Stimulated activated CD8-positive, alpha-beta memory T cell treated with anti-CD3 and anti-CD28 coated beads, Interleukin-4, amount 100 ng/mL, for 4 hours (primary cell): ENCODE measurements at places on chromosomes 4 and X.

DNA sequence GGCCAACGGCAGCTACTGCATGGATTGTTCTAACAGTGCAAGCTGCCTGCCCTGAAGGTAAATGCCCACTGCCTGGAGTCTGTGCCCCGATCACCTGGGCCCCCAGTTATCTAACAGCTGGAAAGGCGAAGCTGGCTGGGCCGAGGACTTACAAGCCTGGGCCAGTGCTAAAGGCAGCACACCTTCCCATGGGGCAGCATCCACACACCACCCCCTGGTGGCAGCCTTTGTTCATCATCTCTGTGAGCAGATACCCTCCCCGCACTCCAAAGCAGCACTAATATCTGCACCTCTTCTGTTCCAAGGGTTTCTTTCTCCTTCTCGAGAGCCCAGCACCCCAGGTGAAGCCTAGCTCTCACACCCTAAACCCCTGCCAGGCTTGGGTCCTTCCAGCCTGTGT, 7.6 kb downstream of the SLC2A9 start:
- DNase-seq, result no peak

GRCh38 chrX:9355739-9356138, 109.1 kb upstream of the TBL1X start:
- DNase-seq, result no peak

DNA sequence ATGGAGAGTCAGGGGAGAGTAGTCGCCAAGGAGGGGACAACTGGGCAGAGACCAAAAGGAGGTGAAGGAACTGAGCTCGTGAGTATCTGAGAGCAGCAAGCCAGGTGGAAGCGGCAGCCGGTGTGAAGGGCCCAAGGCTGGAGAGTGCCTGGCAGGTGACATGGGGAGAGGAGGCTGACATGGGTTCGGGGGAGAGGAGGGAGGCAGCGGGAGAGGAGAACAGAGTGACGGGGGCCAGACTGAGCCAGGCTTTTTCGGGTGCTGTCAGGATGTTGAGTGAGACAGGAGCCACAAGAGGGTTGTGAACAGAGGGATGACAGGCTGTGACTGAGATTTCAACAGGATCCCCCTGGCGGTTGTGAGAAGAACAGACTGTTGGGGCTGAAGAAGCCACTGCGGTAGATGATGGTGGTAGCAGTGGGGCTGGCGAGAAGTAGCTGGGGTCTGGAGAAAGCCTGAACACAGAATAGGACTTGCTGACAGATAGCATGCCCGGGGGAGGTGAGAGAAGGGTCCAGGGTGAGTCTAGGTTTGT, 5.7 kb downstream of the ELK1 start:
- no peak for DNase-seq

DNA sequence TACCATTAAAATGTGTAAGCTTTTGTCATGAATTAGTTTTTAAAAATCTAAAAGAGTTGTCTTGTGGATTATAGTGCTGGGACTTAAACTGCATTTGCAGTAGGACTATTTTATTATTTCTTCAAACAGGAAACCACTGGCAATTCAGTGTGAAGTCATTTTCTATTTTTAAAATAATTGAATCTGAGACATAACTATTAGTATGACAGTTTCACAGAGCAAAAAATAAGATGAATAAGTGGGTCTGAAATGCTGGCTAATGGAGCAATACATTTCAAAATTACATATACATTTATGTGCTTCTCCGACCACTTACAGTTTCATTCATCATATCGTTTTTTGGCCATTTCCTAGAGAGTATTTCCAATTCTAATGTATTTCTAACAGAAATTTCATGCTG, 75.3 kb upstream of the RAPGEF2 start:
- no peak for DNase-seq

DNA sequence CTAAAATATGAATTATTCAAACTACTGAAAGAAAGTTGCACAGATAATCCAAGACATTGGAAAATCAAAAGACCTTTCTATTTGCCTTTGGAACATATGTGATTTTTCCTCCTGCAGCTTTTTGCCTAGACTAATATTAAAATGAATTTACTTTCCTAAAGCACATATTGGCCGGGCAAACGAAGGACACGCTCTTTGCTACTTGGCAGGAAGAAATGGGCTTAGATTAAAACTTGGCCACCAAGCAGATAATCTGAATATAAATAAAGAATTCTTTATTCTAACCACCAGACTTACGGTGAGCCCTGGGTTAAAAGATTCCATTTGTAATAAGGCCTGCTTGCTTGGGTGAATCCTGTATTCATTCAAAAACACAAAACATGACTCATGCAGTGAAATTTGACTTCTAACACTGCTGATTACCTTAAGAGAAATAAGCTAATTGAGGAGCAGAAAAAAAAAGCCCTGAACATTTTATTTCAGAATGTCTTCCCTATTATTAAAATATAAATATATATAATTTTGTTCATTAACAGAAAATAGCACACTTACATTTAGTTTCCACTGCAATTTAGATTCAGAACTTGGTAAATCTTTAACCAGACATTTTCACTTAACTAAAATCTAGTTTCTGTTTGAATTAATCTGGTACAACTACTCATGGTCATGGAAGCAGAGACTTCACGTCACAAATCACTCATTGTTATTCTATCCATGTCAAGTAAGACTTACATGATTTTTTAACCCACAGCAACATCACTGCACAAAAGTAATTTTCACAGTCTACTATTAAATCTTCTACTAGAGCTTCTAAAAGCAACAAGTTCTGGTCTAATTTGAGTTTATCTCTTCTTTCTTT, 116.1 kb upstream of the PLAC1 start:
- no peak for DNase-seq

DNA sequence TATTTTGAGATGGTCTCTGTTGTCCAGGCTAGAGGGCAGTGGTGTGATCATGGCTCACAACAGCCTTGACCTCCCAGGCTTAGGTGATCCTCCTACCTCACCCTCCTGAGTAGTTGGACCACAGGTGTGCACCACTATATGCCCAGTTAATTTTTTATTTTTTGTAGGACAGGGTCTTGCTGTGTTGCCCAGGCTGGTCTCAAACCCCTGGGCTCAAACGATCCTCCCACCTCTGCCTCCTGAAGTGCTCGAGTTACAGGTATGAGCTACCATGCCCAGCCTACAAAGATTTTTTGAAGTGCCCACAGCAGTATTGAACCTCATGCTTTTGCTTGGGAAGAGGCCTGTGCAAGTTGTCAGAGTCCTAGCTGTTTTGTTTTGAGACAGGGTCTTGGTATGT, 31.1 kb downstream of the NSD2 start:
- DNase-seq, result no peak

DNA sequence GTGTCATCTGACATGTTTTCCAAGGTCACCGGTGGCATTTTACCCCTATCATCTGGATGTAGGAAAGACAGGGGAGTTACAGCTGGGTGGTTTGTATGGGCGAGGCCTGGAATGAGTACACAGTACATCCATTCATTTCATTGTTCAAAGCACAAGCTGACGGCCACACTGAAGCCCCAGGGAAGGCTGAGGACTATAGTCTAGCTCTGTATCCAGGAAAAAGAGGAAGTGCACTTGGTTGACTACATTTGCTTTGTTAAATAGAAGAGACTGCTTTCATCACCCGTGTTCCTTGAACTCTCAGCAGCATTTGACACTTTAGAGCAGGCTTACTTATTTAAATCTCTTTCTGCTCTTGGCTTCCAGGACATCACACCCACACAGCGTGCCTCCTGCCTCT, 1041.0 kb upstream of the TENM3 start:
- no peak for DNase-seq

DNA sequence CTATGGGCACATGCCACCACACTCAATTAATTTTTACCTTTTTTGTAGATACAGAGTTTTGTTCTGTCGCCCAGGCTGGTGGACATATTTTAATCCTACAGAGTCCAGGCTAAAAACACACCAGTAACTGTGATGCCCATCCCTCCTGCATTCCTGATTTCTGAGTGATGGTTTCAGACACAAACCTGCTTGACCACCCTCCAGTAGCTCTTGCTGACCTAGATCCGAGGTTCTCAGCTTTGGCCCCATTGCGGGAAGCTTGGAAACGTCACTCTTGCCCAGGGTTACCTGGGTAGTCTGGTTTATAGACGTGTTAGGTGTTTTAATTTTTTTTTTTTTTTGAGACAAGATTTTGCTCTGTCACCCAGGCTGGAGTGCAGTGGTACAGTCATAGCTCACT, 7.5 kb downstream of the CD99 start:
- DNase-seq, result no peak
